GM23248 (cell line): ENCODE measurements at places on chromosomes 12 and 14. TPM values are rescaled to one million over a fixed set of nuclear protein-coding genes. Genes with fewer than 3 reads are reported as not detected.
A peak's percentile ranks its signal among the peaks of the same experiment; 100 is the strongest.

Gene DTX1
- not detected in 2 replicates for total RNA-seq

Gene SERPINA1
- total RNA-seq = 0.65 TPM in 1 of 2 replicates, not detected in the other

Gene PLEKHH1
- under 0.01 TPM in 1 of 2 replicates, not detected in the other for total RNA-seq

DNA sequence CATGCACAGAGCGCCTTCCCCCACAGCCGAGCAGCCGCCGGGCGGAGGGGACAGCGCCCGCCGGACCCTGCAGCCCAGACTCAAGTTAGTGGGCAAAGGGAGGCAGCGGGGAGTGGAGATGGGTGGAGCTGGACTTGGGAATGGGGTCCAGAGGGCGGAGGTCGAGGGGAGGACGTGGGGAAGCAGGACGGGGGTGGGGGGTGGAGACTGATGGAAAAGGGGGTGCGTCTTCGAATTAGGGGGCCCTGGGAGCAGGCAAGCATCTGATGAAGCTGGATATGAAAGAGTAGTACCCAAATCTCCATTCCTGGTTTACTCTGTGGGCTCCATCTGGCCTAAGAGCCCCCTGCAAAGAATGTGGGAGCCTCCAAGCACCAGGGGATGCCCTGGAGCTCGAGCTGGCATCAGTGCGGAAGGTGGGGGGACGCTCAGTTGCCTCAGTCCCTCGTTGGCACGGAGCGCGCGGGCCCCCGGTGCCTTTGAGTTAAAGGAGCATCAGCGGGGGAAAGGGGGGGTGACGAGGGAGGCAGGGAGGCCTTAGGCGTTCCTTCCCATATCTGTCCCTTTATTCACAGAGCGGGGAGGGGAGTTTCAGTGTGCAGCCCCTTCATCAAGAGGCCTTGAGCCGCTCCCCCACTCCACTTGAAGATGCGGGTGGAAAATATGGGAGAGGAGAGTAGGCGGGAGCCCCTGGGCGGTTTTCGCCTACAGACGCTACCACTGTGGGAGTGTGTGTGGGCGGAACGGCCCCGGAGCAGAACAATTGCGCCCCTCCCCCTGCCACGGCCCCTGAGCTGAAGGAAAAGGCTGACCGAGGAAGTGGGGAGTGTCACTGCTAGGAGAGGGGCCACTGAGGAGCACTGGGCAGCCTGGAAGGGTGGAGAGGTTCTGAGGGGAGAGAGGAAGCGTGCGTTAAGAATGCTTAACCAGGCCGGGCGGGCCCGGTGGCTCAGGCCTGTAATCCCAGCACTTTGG is 644 bp downstream of the NAB2 start:
- DNase-seq = peak; percentile 73

DNA sequence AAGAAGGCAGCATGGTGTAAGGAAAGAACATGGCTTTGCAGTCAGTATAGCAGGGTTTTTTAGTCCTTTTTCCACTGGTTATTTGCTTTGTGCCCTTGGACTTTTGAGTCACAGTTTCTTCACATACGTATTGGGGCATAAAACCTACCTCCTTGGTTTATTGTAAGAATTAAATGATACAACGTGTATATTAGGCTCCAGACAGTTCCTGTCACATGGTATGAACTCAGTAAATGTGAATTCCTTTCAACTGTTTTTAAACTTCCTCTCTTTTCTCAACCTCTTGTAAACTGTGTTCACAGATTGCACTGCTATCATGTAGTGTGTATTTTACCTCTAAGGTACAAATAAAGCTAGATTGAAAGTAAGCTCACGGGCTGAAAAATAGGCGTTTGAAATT is 29.5 kb downstream of the MSRB3 start:
- DNase-seq = peak; percentile 45

GRCh38 chr12:13165617-13166041 is 30.9 kb upstream of the EMP1 start:
- DNase-seq = peak; percentile 88

DNA sequence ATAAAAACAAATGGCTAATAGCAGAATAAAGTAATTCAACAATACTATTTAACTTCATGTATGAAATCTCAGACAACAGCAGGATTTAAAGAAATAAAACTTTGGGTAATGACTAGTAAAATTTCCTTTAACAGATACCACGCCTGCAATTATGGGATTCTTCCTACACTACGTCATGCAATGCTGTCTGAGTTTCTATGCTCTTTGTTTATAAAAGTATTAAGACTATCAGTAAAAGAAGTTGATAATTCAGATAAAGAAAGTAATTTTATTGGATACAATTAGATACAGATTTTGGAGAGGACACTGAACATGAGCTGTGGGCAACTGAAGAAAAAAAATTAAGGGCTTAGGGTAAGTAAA is 308.4 kb upstream of the LRFN5 start:
- DNase-seq = peak; percentile 4

DNA sequence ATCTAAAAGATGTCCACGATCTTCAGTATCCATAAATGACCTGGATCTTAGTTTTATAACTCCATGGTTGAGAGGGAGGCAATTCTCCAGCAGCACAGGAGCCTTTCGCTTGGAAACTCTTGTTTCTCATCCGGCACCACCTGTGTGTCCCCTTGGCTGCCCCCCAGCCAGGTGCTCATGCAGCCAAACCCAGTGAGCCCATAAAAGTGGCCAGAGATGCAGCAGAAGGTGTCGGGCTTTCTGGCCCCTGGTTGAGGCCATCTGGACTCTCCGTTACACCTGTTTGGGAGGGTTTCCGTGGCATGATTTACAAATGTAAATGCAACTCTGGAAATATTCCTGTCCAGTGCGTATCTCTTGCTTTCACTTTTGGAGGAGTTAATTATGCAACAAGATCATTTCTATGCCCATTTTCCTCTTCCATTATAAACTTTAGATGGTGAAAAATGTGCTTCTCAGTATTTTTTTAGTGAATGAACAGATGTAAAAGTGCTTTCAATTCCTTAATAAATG is 291.1 kb downstream of the DIO2 start:
- DNase-seq = no peak

DNA sequence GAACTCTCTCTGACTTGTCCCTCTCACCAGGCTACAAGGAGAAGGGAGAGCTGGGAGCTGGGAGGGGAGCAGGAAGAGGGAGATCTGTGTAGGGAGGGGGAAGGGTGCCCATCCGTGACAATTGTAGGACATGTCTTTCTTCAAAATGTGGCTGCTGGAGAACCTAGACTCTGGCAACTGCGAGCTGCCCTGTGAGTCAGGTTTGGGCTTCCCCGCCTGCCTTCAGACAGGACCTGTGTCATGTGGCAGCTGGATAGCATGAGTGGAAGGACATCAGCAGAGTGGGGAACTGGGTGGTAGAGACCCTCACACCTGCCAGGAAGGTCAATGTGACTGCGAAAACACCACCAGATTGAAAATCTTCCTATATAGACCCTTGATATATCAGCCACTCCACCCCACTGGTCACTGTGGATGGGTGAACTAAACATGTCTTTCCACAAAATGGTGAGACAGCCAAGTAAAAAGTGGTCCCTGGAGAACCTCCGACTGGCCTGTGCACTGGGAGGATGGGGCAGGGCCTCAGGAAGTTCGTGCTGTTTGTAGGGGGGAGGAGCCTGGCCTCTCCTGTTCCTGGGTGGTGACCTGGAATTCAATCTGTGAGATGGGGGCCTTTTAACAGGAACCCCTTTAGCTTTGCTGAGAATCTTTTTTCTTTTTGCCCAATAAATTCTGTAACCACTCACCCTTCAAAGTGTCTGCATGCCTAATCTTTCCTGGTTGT is 62.2 kb upstream of the CAPRIN2 start:
- no peak for DNase-seq

DNA sequence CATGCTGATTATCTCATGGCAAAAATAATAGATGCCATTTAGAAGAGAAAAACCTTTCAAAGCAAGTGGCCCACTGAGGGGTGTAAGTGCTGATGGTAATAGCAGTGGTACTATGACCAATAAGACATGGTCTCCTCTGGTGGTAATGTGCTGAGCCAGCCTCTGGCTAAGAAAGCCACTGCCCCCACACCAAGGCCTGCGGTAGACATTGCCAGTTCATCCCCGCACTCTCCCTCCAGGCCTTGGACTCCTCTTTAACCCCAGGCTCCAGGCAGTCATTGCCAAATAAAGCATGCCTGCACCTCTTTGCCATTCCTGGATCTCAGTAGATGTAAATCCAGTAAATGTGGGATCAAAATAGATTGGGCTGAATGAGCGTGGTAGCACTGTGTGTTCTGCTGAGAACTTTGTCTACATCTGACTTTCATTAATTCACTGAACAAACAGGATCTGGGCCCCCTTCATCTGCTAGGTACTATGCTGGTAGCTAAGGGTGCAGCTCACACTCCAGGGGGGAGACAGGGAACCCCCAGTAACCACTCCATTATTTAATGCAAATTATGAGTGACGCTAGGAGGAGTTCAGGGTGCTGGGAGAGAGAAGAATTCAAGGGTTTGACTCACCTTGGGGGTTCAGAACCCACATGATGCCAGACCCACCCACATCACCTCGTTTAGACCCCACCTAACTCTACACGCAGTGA is 89.3 kb downstream of the BCL11B start:
- no peak for DNase-seq

GRCh38 chr12:117045160-117046010 is 53.8 kb downstream of the TESC start:
- no peak for DNase-seq

- peak; percentile 78 for DNase-seq
These were observed 53.8 kb downstream of the PEBP1 start for GRCh38 chr12:118189741-118190191.
